Activated CD4-positive, alpha-beta T cell treated with anti-CD3 and anti-CD28 coated beads, Interleukin-2, amount 10 ng/mL, durations not matched to agents 7 days and 5 days (primary cell): ENCODE measurements at places on chromosomes 7 and 10. TPM values are rescaled to one million over a fixed set of nuclear protein-coding genes. Genes with fewer than 3 reads are reported as not detected.

GPC2 gene
- total RNA-seq: 13.9 TPM

HOXA3 gene
- total RNA-seq: not detected

CELF2 gene
- 165 TPM for total RNA-seq

ZNF33A gene
- total RNA-seq: 33.5 TPM

PON3 gene
- total RNA-seq: not detected

TMEM229A gene
- not detected for total RNA-seq

NKX2-3 gene
- not detected for total RNA-seq

- no peak for DNase-seq
- H3K27me3 ChIP-seq: no peaks in the 10 kb centered on the region
- no peak overlapping the region for H3K27ac ChIP-seq
- no peaks in the 10 kb centered on the region for H3K4me1 ChIP-seq
- no peak overlapping the region for H3K4me3 ChIP-seq
- peaks cover 19% of the 10 kb centered on the region for H3K36me3 ChIP-seq
Measured at GRCh38 chr7:99665312-99666012, 14.3 kb downstream of the CYP3A5 start.

- H3K27me3 ChIP-seq: peaks cover 2% of the 10 kb centered on the region
- H3K36me3 ChIP-seq: no peaks in the 10 kb centered on the region
- no peak overlapping the region for H3K4me3 ChIP-seq
- H3K4me1 ChIP-seq: peaks cover 16% of the 10 kb centered on the region
Measured at GRCh38 chr10:33032654-33033151, 74.7 kb upstream of the ITGB1 start.

GRCh38 chr10:106534441-106534840, 630.1 kb downstream of the SORCS1 start:
- no peaks in the 10 kb centered on the region for H3K4me1 ChIP-seq
- no peak overlapping the region for H3K4me3 ChIP-seq
- no peaks in the 10 kb centered on the region for H3K36me3 ChIP-seq
- DNase-seq: no peak
- no peak overlapping the region for H3K27ac ChIP-seq

DNA sequence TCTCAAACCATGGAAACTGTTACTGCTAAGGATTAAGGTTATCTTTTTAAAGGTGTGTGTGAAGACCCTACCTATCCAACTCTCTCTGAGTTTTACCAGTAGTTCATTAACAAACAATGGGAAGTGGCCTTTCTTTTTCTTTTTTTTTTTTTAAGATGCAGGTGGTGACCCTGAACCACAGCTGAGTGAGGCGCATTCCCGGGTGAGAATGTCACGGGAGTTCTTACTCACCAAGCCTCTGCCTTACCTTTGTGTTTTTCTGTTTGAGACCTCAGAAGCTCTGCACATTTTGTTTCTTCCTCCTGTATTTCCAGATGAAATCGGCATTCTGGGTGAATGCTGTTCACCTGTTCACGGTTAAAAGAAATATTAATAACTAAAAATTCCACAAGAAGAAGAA, 2.5 kb downstream of the VIPR2 start:
- H3K4me3 ChIP-seq: no peak overlapping the region
- H3K27me3 ChIP-seq: peaks cover 38% of the 10 kb centered on the region
- peaks cover 3% of the 10 kb centered on the region for H3K4me1 ChIP-seq
- DNase-seq: no peak
- H3K36me3 ChIP-seq: no peaks in the 10 kb centered on the region

DNA sequence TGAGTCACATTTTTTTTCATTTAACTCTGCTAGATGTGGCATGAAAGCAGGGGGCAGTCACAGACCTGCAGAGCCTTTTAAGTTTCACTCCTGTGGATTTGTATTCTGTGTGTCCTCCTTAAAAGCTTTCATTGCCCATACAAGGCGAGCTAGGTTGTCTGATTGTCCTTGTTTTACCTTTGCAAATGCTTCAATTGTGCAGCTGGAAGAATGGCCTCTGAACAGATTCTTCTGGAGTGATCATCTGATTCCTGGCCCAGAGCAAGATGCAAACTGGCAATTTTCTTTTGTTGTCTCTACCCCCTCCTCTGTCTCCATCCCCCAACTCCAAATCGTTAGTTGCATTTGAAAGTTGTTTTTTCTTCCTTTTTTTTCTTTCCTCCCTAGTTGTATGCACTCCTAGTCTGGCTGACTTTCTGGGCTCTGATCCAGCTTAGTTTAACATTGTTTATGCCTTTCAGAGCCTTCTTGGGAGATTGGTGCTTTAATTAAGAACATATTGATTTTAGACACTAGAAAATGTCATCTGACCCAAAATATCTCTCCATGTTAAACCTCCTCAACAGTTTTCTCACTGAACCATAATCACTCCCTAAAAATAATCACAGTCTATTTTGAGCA, 150.2 kb downstream of the REEP3 start:
- DNase-seq: no peak
- no peaks in the 10 kb centered on the region for H3K36me3 ChIP-seq
- H3K27me3 ChIP-seq: peaks cover 15% of the 10 kb centered on the region
- no peak overlapping the region for H3K27ac ChIP-seq
- peaks cover 3% of the 10 kb centered on the region for H3K4me1 ChIP-seq

GRCh38 chr10:13728898-13729535, 142.3 kb downstream of the PRPF18 start:
- no peaks in the 10 kb centered on the region for H3K36me3 ChIP-seq
- no peak overlapping the region for H3K27ac ChIP-seq
- DNase-seq: no peak
- no peaks in the 10 kb centered on the region for H3K4me1 ChIP-seq
- H3K4me3 ChIP-seq: no peak overlapping the region

DNA sequence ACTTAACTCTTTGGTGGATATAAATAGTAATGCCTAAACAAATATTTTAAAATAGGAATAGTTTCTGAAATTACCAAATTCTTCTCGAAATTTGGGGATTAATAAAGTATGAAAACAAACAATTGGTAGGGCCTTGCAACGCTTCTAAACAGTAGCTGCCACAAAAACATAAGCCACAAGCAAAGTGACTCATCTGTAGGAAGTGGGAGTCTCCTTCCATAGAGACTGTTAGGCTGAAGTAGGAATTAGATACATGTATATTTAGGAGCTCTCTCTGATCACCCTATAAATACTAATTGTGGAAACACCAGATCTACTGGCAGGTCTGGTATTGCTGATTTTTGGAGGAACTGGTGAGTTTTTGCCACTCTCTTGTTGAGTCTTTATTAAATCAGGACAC, 5.7 kb upstream of the LMOD2 start:
- no peak for DNase-seq
- no peak overlapping the region for H3K27ac ChIP-seq
- no peaks in the 10 kb centered on the region for H3K4me1 ChIP-seq
- H3K27me3 ChIP-seq: peaks cover 6% of the 10 kb centered on the region
- no peaks in the 10 kb centered on the region for H3K36me3 ChIP-seq

DNA sequence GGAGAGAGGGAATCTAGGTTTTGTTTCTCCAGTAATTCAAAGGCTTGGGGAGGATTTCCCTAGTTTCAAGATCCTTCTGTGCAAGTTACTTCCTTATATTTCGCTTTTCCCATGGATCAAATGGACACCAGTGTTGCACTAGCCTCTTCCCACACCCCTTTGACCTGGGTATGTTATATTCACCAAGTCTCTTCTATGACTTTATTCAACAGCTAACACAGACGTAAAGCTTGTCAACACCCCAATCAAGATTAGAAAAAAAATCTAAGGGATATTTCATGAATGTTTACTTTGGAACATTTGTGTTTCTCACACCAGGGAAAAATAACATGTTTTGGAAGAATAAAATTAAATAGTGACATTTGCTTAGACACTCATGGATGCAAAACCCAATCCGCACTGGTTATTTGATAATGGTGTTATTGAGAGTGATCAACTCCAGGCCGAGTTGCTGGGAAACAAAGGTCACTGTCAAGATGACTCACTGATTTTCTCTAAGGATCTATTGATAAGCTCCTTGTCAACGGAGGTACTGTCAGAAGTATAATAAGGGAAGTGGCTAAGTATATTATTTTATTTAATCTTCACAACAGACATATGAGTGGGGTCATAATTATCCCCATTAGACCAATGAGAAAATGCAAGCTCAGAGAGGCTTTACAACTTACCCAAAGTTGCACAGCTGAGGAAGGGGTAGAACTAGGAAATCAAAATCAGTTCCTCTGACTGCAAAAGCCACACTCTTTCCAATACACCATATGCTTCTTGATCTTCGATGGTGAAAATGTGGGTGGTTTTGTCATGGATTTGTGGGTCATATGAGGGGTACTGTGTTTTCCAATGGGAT, 52.2 kb downstream of the CREB3L2 start:
- peaks cover 16% of the 10 kb centered on the region for H3K4me1 ChIP-seq
- no peaks in the 10 kb centered on the region for H3K27me3 ChIP-seq
- H3K27ac ChIP-seq: no peak overlapping the region
- no peaks in the 10 kb centered on the region for H3K36me3 ChIP-seq

DNA sequence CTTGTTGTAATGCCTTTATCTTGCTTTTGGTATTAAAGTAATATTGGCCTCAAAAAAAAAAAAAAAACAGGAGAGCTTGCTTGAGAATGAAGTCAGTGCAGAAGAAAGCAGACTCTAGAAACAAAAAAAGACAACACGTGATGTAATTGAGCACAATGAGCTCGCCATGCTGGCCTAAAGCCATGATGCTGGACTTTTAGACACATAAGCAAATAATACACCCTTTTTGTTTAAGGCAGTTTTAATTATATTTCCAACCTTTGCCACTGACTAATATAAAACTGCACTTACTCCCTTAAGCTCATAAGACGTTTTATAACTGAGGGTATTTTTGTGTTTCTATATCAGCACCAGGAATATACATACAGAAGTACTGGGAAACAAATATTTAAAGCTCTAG, 798.3 kb downstream of the KCNMA1 start:
- no peaks in the 10 kb centered on the region for H3K27me3 ChIP-seq
- no peaks in the 10 kb centered on the region for H3K36me3 ChIP-seq
- H3K27ac ChIP-seq: no peak overlapping the region
- no peak overlapping the region for H3K4me3 ChIP-seq
- no peak for DNase-seq
- H3K4me1 ChIP-seq: no peaks in the 10 kb centered on the region

DNA sequence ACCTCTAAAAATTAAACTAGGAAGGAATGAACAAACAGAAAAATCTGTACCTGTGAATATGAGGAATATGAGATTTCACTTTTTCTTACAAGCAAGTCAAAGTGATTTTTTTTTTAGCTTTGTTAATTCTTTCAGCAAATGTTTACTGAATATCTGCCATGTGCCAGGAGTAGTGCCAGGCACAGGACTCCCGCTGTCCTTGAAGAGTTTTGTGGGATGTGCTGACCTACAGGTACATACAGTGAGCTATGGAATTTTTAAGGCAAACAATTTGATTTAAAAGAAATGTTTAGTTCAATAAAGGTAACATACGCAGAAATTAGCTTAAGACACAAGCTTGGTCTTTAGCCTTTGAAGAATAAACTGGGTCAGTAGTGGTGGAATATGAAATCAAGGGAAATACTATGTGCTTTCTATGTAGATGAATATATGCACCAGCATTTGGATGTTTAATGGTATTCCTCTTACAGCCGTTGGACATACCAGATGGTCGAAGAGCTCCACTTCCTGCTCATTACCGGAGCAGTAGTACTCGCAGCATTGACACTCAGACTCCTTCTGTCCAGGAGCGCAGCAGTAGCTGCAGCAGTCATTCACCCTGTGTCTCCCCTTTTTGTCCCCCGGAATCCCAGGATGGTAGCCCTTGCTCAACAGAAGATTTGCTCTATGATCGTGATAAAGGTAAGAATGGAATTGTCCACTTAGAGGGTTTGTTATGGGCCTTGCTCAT, 102.0 kb downstream of the GLCCI1 start:
- H3K4me3 ChIP-seq: no peak overlapping the region
- H3K27me3 ChIP-seq: no peaks in the 10 kb centered on the region
- DNase-seq: no peak
- H3K36me3 ChIP-seq: peaks cover 59% of the 10 kb centered on the region

DNA sequence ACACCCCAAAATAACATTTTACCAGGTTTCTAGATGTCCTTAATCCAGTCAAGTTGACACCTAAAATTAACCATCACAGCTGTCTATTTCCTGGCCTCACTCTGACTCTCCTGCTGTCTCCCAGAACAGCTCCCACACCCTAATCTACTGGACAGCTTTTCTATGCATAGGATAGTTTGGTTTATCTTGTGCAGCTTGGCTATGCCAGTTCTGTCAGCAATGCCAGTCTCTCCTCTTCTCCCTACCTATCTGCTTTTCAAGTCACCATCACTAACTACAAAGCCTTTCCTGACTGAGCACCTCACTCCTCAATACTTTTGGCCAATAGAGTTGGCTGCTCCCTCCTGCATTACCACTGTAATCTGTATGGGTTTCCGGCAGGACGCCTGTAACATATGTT, 5.0 kb downstream of the NCOA4 start:
- H3K4me3 ChIP-seq: no peak overlapping the region
- no peaks in the 10 kb centered on the region for H3K27me3 ChIP-seq
- DNase-seq: no peak
- H3K27ac ChIP-seq: peak overlapping the region; percentile 43
- H3K36me3 ChIP-seq: peaks cover 15% of the 10 kb centered on the region

- no peaks in the 10 kb centered on the region for H3K36me3 ChIP-seq
- H3K4me3 ChIP-seq: no peak overlapping the region
- H3K27ac ChIP-seq: no peak overlapping the region
- no peaks in the 10 kb centered on the region for H3K27me3 ChIP-seq
- no peaks in the 10 kb centered on the region for H3K4me1 ChIP-seq
- DNase-seq: no peak
Measured at GRCh38 chr7:90910136-90910535, 314.0 kb downstream of the CDK14 start.

DNA sequence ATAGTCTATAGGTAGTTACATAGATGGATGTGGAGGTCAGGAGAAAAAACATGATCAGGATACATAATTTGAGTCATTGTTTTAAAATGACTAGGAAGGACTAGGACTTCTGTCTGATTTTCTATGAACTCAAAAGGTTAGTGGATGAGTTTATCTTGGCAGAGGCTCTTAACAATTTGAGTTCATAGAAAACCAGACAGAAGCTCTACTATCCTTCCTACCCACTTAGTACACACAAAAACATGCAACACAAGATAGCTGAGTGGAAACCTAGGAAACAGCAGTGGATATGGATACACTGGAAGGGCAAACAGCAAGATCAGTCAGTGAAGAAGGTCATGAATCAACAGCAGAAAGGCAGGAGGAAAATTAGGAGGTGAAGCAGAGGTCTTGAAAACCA, 84.6 kb downstream of the VPS50 start:
- H3K27me3 ChIP-seq: no peaks in the 10 kb centered on the region
- H3K36me3 ChIP-seq: peaks cover 9% of the 10 kb centered on the region
- H3K4me3 ChIP-seq: no peak overlapping the region
- H3K27ac ChIP-seq: no peak overlapping the region
- H3K4me1 ChIP-seq: no peaks in the 10 kb centered on the region
- no peak for DNase-seq
